ENCODE measurements at places on chromosomes 3 and 15.

DNA sequence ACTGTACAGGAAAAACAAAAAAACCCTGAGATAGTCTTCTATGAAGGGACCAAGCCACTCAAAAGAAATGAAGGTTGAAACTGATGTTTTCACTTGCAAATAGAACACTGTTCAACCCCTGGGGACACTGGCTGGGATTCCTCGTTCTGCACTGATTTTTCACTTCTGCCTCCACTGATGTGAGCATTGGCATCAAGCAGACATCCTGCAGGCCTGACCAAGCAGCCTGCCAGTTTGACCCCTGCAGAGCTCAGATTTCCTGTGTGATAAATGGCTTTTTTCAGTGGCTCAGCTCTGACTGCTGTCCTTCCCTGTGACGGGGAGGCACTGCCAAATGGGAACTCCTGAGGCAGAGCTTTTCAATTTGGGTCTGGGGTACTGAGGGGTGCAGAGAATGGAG is 50.0 kb downstream of the RASGRP1 start:
- no peak for DNase-seq

DNA sequence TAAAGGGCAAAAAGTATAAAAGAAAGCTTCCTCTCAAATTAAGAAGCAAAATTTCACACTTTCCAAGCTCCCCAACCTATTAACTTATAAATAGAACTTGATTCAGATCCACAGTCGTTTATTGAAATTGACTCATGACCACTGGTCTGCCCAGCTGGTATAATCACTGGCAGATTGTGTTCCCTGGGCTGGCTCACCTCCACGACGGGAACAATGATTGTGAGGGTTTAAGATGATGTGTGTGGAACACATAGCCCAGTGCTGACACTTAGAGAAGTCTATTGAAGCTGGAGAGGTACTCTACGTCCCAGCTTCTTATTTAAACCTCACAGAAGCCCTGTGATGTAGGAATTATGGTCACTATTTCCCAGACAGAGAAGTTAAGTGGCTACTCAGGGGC is 90.4 kb downstream of the MB21D2 start:
- no peak for DNase-seq

- peak; percentile 6 for DNase-seq
These were observed 65.6 kb upstream of the NEDD4 start for GRCh38 chr15:56058986-56059385.

- DNase-seq: no peak
These were observed 3.0 kb upstream of the MEX3B start for GRCh38 chr15:82048811-82049210.

GRCh38 chr3:125035217-125035616 is 20.6 kb downstream of the HEG1 start:
- DNase-seq: no peak

DNA sequence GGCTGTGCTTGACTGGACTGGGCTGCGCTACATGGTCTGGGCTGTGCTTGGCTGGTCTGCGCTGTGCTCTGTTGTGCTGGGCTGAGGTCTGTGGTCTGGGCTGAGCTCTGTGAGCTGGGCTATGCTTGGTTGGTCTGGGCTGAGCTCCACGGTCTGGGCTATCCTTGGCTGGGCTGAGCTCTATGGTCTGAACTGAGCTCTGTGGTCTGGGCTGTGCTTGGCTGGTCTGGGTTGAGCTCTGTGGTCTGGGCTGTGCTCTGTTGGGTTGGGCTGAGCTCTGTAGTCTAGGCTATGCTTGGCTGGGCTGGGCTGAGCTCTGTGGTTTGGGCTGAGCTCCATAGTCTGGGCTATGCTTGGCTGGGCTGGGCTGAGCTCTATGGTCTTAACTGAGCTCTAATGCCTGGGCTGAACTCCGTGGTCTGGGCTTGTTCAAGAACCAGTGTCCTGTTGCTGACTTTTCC is 92.0 kb downstream of the PLXNA1 start:
- DNase-seq: peak; percentile 49

DNA sequence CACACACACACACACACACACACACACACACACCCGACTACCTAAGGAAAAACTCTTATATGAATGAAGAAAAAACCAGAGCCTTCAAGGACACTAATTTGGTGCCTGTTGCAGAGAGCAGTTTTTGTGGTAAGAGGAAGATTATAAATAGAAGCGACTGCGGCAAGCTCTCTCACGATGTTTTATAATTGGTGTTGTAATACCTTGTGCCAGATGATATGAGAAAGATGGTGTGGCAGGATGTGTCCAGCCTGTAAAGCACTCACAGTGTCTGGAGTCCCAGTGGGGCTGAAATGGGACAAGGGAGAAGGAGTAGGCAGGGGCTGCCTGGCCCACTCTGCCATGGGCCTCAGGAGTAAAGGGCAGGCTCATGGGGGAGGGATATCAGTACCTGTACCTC is 839.9 kb downstream of the AGBL1 start:
- DNase-seq: no peak

DNA sequence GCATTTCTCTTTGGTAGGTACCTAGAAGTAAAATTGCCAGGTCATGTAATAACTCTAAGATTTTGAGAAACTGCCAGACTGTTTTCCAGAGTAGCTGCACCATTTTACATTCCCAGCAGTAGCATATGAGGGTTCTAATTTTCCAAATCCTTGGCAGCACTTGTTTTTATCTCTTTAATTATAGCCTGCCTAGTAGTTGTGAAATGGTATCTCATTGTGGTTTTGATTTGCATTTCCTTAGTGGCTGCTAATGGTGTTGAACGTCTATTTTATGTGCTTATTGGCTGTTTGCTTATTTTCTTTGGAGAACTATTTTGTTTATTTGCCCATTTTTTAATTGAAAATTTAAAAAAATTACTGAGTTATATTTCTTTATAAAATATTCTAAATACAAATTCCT is 117.9 kb downstream of the TCF12 start:
- no peak for DNase-seq

GRCh38 chr15:55279746-55280351 is 9.8 kb downstream of the RAB27A start:
- DNase-seq: peak; percentile 95
